Fibroblast of pulmonary artery (primary cell): ENCODE measurements at places on chromosomes 11 and 22.
A peak's percentile ranks its signal among the peaks of the same experiment; 100 is the strongest.

GRCh38 chr11:70074746-70075145 lies 3.4 kb upstream of the ANO1 start:
- DNase-seq: no peak

DNA sequence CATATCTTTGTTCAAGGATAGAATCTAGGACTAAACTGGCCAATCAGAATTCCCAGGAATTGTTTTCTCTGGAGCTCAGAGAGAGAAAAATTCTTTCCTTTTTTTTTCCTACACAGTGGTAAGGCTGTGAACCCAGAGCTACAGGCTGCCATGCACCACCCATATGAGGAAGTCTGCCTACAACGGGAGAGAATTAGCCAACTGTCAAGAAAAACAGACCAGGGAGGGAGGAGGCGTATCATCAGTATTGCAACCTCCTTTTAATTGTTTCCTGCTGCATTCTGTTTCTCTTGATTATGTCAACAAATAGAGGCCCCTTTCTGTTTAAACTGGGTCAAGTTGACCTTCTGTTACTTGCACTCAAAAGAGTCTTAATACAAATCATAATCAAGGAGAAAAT lies 176.5 kb upstream of the UBASH3B start:
- DNase-seq: no peak

- no peak for DNase-seq
Measured at GRCh38 chr22:29916007-29916544, 33.1 kb downstream of the MTMR3 start.

DNA sequence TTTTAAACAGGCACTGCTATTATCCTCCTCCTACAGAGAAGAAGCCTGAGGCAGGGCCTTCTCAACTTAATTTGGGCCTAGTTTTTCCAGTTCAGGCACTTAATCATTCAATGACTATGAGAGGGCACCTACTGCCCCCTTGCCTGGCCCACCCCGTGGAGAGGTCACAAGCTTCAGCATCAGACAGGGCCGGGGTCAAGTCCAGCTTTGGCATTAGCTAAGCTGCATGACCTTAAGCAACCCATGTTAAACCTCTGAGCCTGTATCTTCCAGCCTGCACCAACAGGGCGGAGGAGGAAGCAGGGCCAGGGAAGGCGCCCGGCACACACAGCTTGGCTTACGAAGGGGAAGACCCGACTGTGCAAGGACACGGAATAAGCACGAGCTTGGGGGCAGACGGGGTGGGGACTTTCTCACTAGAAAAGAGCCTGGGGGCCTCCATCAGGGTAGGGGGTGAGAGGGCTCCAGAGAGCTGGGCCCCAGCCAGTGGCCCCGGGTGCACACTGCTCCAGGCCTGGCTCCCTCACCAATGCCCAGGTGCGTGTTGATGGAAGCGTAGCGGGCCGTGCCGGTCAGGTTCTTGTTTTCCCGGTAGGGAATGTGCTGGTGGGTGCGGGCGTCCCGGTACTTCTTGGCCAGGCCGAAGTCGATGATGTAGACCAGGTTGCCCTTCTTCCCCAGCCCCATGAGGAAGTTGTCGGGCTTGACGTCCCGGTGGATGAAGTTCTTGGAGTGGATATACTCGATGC lies 16.9 kb downstream of the CSNK1E start:
- DNase-seq: no peak

DNA sequence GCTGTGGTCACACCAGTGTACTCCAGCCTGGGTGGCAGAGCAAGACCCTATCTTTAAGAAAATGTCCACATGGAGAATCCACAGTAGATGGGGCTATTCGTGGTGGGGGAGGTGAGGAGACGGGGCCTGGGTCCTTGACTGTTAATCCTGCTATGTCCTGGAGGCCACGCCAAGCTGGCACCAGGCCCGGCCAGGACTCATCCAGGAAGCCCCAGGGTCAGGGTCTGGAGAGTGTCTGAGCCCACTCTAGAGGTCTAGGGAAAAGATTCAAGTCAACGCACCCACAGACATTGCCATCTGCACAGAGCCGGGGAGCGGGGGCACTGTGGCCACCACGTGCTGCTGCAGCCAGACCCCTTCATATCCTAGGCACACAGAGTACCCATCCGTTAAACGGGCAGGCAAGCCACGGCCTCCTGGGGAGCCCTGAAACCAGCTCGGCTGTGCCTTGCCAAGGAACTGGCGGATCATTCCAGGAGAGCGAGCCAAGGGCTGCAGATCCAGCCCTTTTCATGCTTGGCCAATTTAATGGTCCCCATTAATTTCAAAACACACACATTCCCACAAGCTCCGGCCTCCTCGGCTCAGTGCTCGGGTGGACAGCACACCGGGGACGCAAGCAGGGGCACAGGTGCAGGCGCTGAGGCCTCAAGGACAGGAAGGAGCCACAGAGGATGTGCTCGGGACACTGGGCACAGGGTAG lies 24.7 kb downstream of the MACROD1 start:
- no peak for DNase-seq

GRCh38 chr22:41683616-41684015 lies 5.1 kb downstream of the SNU13 start:
- DNase-seq: no peak

DNA sequence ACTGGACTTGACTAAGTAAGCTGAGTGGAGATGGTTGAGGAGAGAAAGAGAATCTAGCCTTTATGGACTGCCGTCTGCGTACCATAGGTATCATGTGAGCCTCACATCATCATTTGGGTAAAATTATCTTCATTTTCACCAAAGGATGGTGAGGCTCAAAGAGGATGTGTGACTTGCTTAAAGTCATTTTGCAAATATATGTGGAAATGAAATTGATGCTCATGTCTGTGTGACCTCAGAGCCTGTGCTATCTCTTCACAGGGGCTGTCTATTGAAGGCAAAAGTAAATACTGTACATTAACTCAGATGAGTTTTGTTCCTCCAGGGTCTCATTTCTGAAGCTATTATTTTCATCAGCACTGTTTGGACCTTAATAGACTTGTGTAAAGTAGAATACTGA lies 83.3 kb upstream of the ALKBH3 start:
- no peak for DNase-seq

DNA sequence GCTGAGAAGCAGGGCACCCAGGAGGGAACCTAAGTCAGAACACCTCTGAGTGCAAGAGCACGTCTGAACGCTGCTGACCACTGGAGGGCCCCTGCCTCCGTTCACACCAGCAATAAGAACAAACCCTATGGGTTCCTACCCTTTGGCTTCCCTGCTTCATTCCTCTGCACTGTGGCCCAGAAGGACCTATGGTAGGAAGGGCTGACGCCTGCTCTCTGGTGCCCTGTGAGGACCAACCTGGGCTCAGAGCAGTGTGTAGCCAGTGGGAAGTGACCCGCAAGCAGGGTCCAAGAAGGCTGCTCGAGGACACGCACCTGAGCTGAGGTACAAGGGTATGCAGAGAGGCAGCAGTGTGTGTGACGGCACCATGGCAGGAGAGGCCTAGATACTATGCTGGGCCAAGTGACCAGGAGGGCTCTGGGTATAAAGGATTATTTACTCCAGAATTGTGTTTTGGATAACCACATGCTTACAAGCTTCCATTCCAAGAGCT lies 68.8 kb upstream of the CLTCL1 start:
- no peak for DNase-seq

GRCh38 chr11:42544726-42545125 lies 767.1 kb upstream of the API5 start:
- DNase-seq: no peak

GRCh38 chr11:114889594-114890011 lies 211.3 kb downstream of the NXPE2 start:
- no peak for DNase-seq

GRCh38 chr22:42280836-42281235 lies 10.4 kb upstream of the TCF20 start:
- no peak for DNase-seq

GRCh38 chr22:36386900-36387708 lies 663 bp downstream of the MYH9 start:
- no peak for DNase-seq

DNA sequence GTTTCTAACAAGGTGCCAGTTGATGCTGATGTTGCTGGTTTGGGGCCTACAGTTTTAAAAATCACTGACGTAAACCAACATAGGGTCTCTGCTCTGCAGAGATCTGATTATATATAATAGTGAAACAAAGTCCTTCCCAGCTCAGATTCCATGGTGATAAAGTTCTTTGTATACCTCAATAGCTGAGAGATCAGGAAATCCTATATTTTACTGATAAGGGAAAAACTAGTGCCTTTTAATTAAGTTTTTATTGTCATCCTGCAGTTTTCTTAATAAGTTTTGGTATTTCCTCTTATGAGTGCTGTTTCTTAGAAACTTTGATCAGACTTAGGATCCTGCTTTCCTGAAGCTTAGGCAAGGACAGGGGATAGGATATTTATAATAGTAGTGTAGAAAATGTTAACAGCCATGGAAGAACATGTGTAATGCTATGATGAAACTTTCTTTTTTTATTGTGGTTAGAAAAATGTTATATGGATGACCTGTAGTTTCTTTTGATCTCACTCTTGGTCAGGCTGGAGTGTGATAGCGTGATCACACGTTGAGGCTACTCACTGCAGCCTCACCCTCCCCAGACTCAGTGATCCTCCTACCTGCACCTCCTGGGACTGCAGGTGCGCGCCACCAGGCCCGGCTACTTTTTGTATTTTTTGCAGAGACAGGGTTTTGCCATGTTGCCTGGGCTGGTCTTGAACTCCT lies 14.1 kb downstream of the CAPRIN1 start:
- DNase-seq: no peak

GRCh38 chr11:113728814-113729213 lies 22.7 kb upstream of the TMPRSS5 start:
- DNase-seq: no peak

GRCh38 chr11:119584193-119585042 lies 144.6 kb downstream of the NECTIN1 start:
- peak; percentile 73 for DNase-seq

GRCh38 chr11:65286686-65287085 lies 24.9 kb downstream of the POLA2 start:
- no peak for DNase-seq

DNA sequence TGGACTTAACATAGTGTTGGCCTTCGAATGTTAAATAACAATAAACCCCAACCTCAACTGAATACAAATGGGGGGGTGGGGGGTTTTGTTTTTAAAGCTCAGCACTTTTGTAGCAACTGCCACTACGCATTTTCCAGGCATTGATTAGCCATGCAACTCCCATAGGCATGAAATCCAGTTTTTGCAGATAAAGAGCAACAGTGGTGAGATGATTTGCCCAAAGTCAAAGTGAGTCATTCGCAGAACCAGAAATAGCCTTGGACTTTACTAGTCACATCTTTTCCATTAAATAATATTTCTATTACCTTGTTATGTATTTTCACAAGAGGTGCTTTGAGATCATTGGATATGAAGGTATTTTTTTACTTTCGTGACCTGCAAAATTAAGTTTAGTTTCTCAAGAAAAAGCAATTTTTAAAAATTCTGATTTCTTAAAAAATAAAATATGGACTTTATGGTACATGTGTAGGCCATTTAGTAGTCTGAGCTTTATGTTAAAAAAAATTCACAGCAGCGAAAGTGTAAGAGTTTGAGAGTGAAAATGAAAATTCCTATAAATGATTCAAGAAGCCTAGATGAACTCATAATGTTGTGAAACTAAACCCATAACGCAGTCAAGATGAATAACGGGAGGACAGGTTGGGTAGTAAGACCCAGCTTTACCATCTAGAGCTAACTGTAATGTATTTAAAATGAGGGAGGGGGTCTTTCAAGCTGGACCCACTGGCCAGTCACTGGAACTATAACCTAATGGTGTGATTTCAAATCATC lies 1.9 kb upstream of the PHF21A start:
- DNase-seq: peak; percentile 46

DNA sequence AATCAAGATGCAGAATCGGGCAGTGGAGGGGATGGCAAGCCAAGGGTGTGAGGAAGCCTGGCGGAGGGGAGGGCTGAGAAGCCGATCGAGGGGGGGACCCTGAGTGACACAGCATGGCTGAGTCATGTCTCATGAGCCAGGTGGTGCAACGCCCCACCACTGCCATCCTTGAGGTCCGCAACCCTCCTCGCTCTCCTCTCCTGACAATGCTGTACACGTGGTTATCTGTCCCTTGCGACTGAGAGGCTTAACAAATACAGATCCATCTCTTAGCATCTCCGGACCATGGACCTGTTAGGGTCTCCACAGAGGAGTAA lies 14.2 kb downstream of the SLC22A12 start:
- DNase-seq: no peak

DNA sequence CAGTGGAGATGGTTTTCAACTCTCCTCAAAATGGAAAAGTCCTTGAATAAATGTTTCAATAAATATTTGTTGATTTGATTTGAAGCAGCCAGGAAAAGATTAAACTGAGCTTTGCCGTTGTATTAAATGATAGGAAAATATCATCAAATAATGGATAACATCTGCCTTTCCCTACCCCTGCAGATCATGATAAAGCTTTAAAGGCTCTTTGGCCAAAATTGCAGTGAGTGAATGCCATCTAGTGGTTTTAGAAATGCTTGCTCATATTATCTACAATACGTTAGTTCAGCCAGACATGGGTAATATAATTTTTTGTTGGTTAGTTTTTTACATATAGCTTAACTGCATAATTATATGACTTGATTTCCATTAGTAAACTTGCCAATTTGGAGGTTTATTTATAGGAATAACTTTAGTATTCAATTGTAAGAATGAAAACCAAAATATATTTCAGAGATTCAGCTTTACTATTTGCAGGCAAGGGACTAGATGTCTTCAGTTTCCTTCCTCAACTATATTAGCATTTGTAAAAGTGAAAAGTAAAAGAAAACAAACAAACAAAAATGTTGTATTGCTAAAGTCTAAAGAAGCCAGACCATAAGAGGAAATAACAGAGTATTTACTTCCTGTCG lies 159.2 kb downstream of the MSANTD4 start:
- DNase-seq: peak; percentile 75

DNA sequence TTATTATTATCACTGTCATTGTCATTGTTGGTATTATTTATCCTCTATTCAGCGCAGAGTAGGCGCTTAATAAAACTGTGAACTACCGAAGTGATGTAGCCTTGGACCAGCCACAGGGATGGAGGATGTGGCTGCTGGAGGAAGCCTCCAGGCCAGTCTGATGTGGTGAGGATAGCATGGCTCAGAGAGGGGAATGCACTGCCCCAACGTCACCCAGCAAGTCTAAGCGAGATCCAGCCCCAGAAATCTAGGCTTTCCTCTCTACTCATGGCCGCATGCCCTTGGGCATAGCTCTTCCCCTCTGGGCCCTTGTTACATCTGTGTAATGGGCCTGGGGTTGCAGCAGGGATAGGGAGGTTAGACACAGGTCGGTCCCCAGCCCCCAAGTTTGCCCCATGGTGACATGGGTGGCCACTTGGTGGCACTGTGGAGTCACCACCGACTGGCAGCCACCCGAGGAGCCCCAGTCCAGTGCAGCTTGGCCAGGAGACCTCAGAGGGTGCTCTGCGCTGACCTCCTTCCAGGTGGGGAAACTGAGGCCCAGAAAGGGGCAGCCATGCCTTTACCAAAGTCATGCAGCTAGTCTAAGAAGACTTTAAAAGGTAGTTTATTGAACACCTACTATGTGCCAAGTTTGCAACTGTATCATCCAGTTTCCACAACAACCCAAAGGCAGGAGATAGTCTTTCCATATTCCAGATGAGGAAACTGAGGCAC lies 395.7 kb downstream of the MN1 start:
- DNase-seq: peak; percentile 65

GRCh38 chr22:36726007-36726380 lies 22.4 kb upstream of the CACNG2 start:
- DNase-seq: no peak
